Left lung (tissue), 14 donors: ENCODE measurements at places on chromosomes 6 and 20.

GRCh38 chr6:109762166-109762565, 71.1 kb downstream of the FIG4 start:
- H3K27me3 ChIP-seq, result no peaks in the 10 kb centered on the region
- no peaks in the 10 kb centered on the region for H3K4me1 ChIP-seq
- no peak overlapping the region for H3K27ac ChIP-seq
- no peak overlapping the region for H3K4me3 ChIP-seq
- peaks cover 36% of the 10 kb centered on the region for H3K36me3 ChIP-seq
- DNase-seq, result no peak

- H3K4me1 ChIP-seq, result peaks cover 3% of the 10 kb centered on the region
- no peaks in the 10 kb centered on the region for H3K27me3 ChIP-seq
- no peak overlapping the region for H3K27ac ChIP-seq
- no peaks in the 10 kb centered on the region for H3K36me3 ChIP-seq
- no peak overlapping the region for H3K4me3 ChIP-seq
These were observed 15.7 kb downstream of the REM1 start for GRCh38 chr20:31490752-31491151.

GRCh38 chr6:49550492-49551077, at the start of gene C6orf141:
TSS of gene C6orf141 (plus strand) at chr6:49550668. CDS start at chr6:49550793, 125 bp downstream.
- H3K36me3 ChIP-seq, result no peaks in the 10 kb centered on the region
- H3K4me1 ChIP-seq, result no peaks in the 10 kb centered on the region
- no peak within 1 kb of the TSS for H3K27ac ChIP-seq
- peaks cover 49% of the 10 kb centered on the region for H3K27me3 ChIP-seq
- peak within 1 kb of the TSS; percentile 29 for H3K4me3 ChIP-seq

DNA sequence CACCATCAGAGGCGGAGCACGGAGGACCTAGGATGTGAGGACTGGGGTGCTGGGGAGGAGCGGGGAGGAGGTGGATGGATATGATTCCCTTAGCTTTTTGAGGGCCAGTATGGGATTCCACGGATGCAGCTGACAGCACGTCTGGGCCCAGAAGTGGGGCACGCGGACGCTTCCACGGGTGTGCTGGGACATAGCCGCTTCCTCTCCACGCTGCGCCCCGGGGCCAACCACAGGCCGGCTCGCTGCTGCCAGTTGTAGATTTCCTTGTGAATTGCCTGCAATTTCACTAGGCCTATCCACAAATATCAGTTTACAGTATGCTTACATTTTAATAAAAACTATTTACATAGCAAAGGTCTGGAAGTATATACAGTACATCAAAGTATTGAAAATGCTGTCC, 23.9 kb downstream of the PAX1 start:
- no peaks in the 10 kb centered on the region for H3K36me3 ChIP-seq
- DNase-seq, result no peak
- H3K27me3 ChIP-seq, result peaks cover 4% of the 10 kb centered on the region
- no peak overlapping the region for H3K4me3 ChIP-seq

- no peak for DNase-seq
- no peaks in the 10 kb centered on the region for H3K27me3 ChIP-seq
- H3K27ac ChIP-seq, result no peak overlapping the region
These were observed 294.2 kb upstream of the JARID2 start for GRCh38 chr6:14951704-14952103.

DNA sequence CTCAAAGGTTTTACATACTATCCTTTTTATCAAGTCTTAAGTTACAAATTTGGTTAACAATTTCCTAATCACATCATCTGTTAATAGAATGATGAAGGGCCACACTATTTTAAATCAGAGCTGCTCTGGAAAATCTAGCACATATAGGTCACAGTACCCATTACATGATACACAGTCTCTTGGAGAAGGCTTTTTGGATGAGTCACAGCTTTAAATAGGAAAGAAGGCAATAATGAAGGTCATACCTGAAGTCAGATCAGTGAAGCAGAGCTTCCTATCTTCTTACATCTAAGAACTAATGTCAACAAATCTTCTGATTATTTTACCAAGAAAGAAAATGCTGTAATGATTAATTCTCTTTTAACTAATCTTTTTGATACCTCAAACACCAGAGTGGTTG, 248.5 kb downstream of the BTBD9 start:
- DNase-seq, result no peak
- no peaks in the 10 kb centered on the region for H3K27me3 ChIP-seq
- H3K36me3 ChIP-seq, result no peaks in the 10 kb centered on the region
- H3K27ac ChIP-seq, result no peak overlapping the region
- H3K4me1 ChIP-seq, result no peaks in the 10 kb centered on the region

DNA sequence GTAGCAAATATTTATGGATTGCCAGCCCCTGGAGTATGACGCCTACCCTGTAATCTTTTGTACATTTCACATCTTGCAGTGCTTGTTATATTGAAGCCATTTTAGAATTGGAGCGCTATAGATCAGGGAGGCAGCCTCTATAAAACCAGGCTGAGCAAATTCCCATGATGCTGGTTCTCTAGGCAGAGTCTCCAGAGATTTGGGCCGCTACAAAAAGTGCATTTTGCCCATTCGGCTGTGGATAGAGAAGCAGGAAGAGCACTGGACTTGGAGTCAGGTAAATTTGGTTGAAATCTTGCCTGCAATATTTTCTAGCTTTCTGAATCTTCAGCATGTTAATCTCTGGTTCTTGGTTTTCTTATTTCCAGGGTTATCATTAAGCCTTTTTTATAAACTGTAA, 2.0 kb downstream of the YWHAB start:
- H3K36me3 ChIP-seq, result no peaks in the 10 kb centered on the region
- no peaks in the 10 kb centered on the region for H3K27me3 ChIP-seq
- DNase-seq, result no peak

DNA sequence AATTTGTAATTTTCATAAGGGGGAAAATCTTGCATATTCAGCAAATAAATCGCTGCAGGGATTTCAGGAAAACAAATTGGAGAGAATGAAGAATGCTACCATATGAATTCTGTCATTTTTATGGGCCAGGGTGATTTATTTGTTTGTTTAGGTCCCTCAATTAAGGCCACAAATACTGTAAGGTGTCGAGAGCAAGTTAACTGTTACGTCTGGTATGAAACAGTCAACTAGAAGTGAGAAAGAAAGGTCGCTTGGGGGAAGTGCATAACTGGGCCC, 166.9 kb upstream of the TSHZ2 start:
- no peaks in the 10 kb centered on the region for H3K36me3 ChIP-seq
- no peak overlapping the region for H3K27ac ChIP-seq
- H3K27me3 ChIP-seq, result no peaks in the 10 kb centered on the region
- no peaks in the 10 kb centered on the region for H3K4me1 ChIP-seq
- DNase-seq, result no peak

GRCh38 chr6:115360602-115361325, 699.9 kb downstream of the FRK start:
- H3K4me1 ChIP-seq, result no peaks in the 10 kb centered on the region
- DNase-seq, result no peak
- H3K36me3 ChIP-seq, result no peaks in the 10 kb centered on the region

GRCh38 chr20:24670341-24670872, 201.0 kb downstream of the SYNDIG1 start:
- no peak overlapping the region for H3K4me3 ChIP-seq
- no peak overlapping the region for H3K27ac ChIP-seq
- H3K4me1 ChIP-seq, result no peaks in the 10 kb centered on the region

DNA sequence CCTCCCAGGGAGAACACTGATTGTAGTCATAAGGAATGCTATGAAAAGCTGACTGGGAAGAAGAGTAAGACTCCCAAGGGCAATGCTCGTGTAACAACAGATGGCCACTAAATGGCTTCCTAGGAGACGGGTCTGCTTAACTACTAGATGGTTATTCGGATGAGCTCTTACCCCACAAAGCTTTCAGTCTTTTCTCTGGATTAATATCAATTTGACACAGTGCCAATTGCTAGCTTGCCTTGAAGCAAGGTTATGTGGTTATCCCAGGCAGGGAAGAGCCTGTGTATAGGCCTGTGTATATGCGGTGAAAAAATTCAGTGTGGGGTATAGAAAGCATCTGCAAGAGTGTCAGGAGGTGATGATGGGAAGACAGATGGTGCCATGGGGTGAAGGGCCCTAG, 86.4 kb upstream of the NOX3 start:
- no peaks in the 10 kb centered on the region for H3K36me3 ChIP-seq
- no peak overlapping the region for H3K4me3 ChIP-seq
- no peak for DNase-seq
- no peak overlapping the region for H3K27ac ChIP-seq

GRCh38 chr6:45075246-45075645, 252.9 kb upstream of the RUNX2 start:
- no peaks in the 10 kb centered on the region for H3K36me3 ChIP-seq
- no peaks in the 10 kb centered on the region for H3K4me1 ChIP-seq
- H3K27me3 ChIP-seq, result no peaks in the 10 kb centered on the region

DNA sequence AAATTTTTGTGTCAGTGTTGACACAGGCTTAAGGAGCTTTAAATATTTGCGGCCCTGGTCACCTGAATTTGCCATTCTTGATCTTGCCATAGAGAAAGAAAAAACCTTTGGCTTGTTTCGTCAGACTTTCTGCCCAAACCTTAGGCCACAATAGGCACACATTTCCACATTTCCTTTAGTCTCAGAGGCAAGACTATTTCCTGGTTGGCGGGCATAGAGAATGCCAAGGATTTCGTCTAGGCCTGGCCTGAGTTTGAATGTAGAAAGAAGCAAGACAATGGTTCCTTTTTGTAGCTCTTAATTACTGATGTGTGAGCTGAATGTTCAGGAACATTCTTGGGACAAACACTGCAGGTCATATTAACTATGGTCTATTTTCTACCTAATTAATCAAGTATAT, 108.1 kb downstream of the TRMT11 start:
- H3K27me3 ChIP-seq, result no peaks in the 10 kb centered on the region
- H3K36me3 ChIP-seq, result no peaks in the 10 kb centered on the region
- no peaks in the 10 kb centered on the region for H3K4me1 ChIP-seq
- DNase-seq, result no peak
- no peak overlapping the region for H3K27ac ChIP-seq
- no peak overlapping the region for H3K4me3 ChIP-seq

DNA sequence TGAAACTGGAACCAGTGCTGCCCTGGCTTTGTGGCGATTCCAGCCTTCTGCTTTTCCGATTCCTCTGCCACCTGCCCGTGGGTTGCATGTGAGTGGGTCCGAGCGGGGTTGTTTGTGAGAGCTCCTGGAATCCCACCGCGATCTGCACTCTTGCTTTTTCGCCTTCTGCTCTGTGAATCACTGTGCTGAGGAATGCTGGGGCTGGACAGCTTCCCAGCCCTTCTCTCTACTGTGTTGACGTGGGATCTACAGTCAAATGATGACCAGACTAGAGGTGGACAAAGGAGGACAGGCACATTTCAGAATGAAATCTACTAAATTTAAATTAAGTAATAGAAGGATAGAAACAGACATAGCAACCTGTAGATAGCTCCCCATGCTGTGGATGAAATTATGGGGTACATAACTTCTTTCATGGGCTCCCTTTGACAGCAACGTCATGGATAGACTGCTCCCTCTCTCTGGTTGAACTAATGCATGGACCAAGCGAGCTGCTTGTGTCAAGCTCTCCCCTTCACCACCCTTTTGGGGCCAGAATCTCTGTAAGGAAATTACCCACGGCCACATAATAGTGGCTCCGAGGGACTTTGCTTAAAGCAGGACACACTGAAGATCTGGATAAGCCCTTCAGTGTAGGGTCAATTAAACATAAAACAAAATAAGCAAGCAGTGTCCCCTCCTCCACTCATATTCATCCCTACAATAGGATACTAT, 2.0 kb downstream of the FNDC1 start:
- no peak overlapping the region for H3K4me3 ChIP-seq
- H3K36me3 ChIP-seq, result no peaks in the 10 kb centered on the region
- H3K27ac ChIP-seq, result no peak overlapping the region
- no peak for DNase-seq
- peaks cover 49% of the 10 kb centered on the region for H3K27me3 ChIP-seq
- peaks cover 4% of the 10 kb centered on the region for H3K4me1 ChIP-seq

- DNase-seq, result peak; percentile 83
- H3K4me1 ChIP-seq, result peaks cover 59% of the 10 kb centered on the region
- H3K27ac ChIP-seq, result peak overlapping the region; percentile 94
These were observed 25.3 kb upstream of the SLCO4A1 start for GRCh38 chr20:62616728-62617621.

- H3K27me3 ChIP-seq, result no peaks in the 10 kb centered on the region
- no peak for DNase-seq
- no peaks in the 10 kb centered on the region for H3K4me1 ChIP-seq
These were observed 1039.6 kb downstream of the HACE1 start for GRCh38 chr6:103820148-103820547.

DNA sequence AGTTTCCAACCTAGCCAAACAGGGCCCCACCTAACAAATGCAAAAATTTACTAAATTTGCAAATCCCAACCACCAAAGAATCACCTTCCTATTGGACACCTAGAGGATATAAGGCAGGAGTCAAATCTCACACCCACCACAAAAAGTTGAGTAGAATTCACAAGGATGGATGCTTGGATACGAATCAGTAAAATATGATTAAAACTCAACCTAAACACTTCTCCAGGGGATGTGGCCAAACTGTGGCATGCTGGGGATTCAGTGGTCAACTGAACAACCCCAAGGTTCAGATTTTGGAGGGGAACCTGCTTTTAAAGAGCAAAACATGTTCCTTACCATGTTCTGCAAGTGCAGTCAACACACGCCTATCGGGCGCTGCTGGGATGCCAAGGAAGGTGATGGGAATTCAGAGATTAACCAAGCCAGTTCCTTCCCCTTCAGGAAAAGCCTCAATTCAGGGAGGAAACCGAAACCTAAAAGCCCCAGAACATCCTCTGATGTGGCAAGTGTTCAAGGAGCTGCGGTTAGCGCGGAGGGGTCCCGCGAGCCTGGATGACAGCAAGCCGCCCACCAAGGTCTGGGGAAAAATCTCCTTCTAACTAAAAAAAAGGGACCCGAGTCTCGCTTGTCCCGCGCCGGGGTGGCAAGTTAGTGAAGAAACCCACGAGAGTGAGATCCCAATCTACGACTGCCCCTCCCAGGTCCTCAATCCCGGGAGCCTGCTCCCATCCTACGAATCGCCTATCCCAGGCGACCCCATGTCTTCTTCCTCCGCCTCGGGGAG, 902 bp downstream of the SAMHD1 start:
- peaks cover 11% of the 10 kb centered on the region for H3K4me1 ChIP-seq
- no peaks in the 10 kb centered on the region for H3K36me3 ChIP-seq
- H3K27ac ChIP-seq, result peak overlapping the region; percentile 97
- DNase-seq, result peak; percentile 80

DNA sequence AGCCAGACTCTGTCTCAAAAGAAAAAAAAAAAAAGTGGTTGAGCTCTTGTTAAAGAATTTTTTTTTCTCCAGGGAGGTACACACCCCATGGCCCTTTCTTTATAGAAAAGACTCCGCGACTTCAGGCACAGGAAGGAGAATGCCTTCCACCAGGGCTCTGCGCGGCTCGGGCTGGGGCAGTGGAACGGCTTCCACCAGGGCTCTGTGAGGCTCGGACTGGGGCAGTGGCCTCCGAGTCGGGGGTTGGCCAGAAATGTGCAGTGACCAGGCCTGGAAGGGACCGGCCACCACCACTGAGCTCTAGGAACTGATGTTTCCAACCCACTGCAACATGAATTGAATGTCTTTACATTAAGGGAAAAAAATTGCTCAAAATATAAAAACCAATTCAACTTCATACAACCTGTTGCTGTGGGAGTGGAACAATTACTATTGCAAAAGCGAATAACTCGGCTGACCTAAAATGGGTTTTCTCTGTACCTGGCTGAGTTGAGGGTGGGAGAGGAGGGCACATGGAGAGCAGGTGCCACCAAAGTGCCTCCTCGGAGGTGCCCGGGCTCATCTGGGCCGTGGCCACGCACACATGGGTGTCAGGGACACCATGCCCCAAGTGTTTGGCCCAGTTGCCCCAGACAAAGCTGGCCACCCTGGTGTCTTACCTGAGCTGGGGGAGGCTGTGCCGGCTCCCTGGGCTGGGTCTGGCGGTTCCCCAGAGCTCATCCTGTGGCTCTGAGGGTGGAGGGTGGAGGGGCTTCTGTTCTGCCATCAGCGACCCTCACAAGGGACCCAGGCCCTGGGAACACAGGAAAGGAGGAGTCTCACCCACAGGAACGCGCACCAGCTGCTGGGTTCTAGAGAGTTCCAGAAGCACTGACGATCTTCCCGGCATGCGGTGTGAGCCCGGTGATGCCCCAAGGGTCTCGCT, 29.3 kb downstream of the SLC2A4RG start:
- no peak for DNase-seq
- no peaks in the 10 kb centered on the region for H3K36me3 ChIP-seq
- H3K4me3 ChIP-seq, result no peak overlapping the region
- H3K27ac ChIP-seq, result no peak overlapping the region
